ENCODE measurements at places on chromosomes 16 and 17.

DNA sequence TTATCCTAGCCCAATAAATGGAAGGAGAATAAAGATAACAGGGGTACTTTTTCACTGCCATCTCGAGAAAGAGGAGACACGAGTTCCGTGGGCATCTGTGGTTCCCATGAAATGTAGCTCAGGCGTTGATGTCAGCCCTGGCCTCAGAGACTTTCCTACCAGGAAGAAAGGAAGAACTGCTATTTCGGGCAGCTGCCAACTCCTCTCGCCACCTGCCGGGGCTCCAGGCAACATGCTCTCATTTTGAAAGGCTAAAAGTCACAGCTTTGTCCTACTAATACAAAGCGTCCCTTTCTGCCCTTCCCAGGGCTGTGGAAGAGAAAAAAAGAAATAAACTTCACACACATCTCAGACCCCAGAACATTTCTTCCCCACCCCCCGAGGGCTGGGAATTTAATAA is 65.8 kb downstream of the DHRS7C start:
- no peak for DNase-seq

- no peak for DNase-seq
Observed at GRCh38 chr16:50844840-50845239, 103.0 kb downstream of the CYLD start.

DNA sequence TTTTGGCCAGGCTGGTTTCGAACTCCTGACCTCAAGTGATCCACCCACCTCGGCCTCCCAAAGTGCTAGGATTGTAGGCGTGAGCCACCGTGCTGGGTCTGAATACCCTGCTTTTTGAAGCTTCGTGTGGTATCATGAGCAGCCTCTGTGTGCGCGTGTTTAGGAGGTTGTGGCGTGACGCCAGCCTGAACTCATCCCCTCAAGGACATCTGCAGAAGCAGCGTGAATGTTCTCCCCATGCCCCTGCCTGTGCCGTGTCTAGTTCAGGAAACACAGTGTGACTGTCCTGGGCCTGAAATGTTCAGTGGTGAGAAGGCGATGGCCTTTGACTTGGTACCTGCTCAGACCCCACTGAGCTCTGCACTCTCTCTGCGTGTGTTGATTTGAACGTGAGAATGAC is 35.6 kb downstream of the RNF213 start:
- no peak for DNase-seq

- no peak for DNase-seq
Observed at GRCh38 chr16:8642146-8642545, 20.6 kb downstream of the METTL22 start.

DNA sequence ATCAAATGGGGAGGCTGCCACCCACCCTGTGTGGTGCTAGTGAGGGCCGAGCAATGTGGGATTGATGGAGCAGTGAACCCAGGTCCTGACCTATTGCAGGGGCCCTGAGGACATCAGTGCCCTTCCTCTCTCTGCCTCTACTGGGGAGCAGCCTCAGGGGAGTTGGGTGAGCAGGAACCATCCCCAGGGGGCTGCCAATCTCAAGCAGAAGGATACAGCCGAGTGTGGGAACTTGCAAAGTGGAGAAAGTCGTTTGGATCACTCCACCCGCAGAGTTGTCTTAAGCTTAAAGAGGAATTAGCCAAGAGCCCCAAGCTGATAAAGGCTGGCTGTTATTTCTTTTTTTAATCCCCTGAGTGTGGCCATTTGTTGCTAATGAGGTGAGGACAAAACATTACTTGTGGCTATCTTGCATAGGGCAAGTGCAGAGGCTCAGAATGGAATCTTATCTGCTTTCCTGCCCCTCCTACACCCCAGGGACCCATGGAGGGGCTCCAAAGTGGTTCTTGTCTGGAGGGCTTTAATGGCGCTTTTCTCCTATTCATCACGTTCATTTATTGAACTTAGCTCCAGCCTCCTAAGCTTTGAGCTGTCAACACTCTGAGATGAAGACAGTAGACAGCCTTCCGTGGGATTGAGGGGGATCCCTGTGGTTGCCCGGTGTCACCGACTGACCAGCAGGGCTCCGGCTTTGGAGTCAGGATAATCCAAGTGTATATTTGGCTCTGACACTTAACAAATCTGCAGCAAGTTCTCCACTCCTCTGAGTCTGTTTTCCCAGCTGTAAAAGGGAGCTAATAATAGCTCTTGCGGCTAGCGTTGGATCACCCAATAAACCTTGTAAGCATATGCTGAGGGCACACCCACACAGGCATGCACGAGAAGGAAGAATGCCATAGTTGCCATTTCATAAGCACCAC is 45.1 kb downstream of the MYH11 start:
- DNase-seq: no peak
